Thoracic aorta (tissue), 2 donors: ENCODE measurements at places on chromosomes 1 and 21.

DNA sequence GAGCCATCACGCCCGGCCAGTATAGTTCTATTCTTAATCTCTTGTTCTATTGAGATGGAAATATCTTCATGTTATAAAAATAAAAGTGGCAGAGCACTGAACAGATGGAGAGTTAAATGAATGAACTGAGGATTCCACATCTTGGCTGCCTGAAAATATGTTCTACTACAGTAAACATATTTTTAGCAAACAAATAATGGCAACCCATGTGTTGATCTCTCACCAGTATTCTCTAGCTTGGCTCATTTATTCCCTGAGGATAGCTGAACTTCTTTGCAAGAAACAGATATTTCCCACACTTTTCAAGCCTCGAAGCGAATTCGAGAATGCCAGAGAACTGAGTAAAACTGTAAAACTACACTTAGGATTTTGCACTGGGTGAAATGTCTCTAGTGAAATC, 58.9 kb downstream of the DIRAS3 start:
- no peak for DNase-seq

GRCh38 chr21:38475519-38475918, 22.8 kb downstream of the ERG start:
- no peak for DNase-seq

- DNase-seq: no peak
Measured at GRCh38 chr1:117534995-117535467, 70.8 kb upstream of the TENT5C start.

DNA sequence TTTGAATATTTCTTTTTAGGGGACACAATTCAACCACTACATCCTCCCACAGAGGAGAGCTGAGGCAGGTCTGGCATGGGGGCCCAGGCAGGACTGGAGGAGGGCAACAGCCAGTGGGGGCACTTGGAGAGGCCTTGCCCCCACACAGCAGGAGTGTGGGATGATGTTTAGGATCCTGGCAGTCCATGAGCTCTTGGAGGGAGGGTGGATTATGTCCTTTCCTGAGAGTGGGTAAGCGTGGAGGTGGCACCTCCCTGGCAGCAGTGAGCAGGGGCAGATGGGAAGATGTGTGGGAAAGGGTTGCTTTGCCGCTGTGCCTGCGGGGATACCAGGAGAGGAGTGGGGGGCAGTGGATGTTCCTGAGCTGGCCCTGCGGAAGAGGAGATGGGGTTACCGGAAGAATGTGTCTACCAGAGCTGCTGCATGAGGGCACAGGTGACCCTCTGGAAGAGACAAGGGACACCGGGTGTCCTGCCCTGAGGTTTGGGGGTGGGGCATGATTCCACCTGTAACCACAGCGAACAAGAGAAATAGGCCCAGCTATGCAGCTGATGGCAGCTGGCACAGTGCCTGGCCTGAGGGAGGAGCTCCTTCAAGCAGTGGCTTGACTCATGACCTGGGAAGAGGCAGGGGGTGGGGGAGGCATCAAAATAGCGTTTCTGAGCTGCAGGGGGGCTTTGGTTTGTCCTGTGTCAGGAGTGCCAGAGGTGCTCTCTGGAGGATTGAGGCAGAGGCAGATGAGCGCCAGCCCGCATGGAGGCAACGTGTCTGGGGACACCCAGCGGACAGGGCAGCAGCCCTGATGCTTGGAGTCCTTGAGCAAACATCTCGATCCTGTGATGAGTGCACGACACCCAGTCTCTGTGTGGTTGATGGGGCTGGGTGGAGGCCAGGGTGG, 123.9 kb upstream of the TMPRSS2 start:
- DNase-seq: no peak

DNA sequence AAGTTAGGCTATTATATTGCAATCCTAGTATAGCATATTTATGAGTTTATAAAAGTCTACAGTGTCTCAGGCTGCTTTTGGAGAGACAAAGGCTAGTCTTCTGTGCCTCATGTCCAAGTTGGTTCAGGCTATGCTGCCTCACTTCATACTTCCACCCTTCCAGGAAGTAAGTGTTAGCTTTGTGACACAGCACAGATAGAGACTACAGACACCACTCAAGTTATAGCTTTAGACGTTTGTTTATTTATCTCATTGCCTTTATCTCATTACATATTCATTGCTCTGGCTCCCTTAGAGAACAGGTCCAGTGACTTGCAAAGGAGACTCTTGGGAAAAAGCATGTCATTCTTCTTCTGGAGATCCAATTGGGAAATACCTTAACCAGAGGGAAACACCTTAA, 22.6 kb upstream of the GBP4 start:
- DNase-seq: no peak

GRCh38 chr1:184326278-184326677, 60.6 kb upstream of the C1orf21 start:
- DNase-seq: no peak

DNA sequence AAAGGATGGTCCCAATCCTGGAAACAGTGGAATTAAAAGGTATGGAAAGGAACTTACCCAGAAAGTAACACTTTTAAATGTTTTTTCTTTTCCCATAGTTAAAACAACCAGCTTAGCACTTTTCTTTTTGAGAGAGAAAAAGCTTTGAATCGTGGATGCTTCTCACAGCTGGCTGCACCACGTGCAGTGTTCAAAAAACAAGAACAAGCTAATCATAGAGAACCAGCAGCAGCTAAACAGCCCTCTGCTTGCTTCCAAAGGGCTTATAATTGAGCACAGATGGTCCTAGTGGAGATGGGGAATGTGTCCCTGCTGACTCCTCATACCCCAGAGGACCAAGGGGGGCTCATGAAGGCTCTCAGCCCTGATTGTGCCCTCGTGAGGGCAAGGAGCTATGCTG, 26.4 kb downstream of the UTP25 start:
- DNase-seq: no peak

GRCh38 chr1:87766737-87767136, 438.1 kb downstream of the LMO4 start:
- no peak for DNase-seq

DNA sequence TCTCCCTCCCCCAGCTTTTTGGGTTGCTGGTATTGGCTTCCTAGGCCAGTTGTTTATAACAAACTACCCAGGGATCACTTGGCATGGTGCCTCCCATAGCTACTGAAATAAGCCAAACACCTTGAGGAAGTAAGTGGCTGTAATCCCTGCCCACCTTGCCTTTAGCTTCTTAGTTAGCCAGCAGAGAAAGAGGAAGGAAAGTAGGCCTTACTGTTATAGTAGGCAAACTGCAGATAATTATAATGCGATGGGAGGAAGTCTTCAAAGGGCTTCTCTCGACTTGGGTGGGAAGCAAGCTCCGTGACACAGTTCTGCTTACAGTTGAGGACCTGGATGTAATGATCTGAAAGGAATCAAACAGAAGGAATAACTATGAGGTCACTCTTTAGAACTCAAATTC, 8.2 kb downstream of the P3H1 start:
- no peak for DNase-seq

- no peak for DNase-seq
Measured at GRCh38 chr1:220873087-220873486, 6.2 kb upstream of the HLX start.

GRCh38 chr21:31586118-31586517, 73.4 kb upstream of the SOD1 start:
- DNase-seq: no peak

DNA sequence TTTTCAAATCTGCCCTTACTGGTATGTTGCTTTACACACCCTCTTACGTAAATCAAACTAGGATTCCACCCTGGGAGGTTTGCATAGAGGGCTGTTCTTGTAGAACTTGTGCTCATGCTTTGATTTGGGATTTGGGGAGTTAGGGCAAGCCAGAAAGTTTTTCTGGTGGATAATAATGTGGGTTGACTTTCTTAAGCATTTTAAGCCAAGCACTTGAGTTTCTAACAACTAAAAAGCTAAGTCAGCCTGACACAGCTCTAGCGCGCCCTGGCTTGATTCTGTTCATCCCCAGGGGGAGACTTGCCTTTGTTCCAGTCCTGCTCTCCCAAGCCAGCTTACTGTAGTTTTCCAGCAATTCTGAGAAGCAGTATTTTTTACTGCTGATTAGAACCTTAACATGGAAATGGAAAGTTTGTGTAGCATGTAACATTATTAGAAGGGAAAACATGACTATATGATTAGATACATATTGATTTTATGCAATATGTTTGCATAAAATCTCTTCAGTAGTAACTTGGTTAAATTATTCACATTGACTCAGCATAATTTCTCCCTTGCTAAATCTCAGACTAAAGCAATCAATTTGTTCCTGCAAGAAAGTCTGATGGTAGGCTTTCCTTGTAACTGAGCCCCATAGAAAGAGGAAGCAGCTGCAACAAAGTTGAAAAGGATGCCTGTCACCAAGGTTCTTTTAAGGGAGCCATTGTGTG, 11.0 kb upstream of the PGD start:
- no peak for DNase-seq

DNA sequence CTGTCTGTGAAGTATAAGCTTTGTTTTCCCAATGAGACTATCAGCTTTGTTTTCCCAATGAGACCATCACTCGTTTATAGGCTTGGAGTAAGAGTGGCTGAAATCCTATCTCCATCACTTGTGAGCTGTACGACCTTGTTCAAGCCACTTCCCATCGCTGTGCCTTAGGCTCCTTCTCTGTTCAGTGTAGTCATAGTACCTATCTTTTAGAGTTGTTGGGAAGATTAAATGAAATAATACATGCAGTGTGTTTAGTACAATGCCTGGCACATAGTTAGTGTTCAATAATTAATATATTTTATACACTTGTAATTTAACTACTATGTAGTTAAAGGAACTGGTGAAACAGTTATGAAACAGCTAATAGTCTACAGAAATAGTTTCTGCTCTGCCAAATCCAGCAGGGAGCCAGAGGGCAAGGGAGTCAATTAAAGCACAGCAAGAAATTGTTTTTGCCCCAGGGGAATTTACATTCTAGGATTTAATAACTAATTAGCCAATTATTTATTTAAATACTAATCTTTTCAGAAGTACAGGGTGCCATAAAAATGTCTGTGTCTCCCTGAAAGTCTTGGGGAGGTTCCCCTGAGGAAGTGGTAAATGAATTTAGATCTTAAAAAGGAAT, 139.3 kb upstream of the HMCN1 start:
- no peak for DNase-seq

GRCh38 chr1:172585861-172586260, 52.9 kb downstream of the SUCO start:
- DNase-seq: no peak

GRCh38 chr1:158563853-158564252, 6.5 kb downstream of the OR6P1 start:
- DNase-seq: no peak

- no peak for DNase-seq
Measured at GRCh38 chr1:38053416-38054091, 7.0 kb upstream of the POU3F1 start.
